HS-5 (cell line): ENCODE measurements at places on chromosomes 4 and X.

- DNase-seq = no peak
Measured at GRCh38 chr4:190019023-190019858, 7.8 kb downstream of the FRG2 start.

DNA sequence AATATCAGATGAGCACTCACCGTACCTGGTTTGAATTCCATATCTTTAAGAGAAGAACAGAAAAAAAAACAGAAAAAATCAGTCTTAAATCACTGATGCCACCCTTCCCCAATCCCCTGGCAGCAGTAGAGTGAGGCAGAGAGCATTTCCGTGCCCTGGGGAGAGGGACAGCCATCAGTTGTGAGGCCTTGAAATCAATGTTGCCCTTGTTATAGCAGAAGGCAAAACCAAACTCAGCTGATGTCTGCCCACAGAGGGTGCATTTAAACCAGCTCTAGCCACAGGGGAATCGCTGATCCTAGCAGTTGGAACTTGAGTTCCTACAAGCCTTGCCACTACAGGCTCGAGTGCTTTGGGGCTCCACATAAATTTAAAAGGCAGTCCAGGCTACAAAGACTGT is 338.5 kb upstream of the FMR1 start:
- no peak for DNase-seq

- no peak for DNase-seq
Measured at GRCh38 chrX:154046940-154047610, 27.4 kb upstream of the IRAK1 start.

DNA sequence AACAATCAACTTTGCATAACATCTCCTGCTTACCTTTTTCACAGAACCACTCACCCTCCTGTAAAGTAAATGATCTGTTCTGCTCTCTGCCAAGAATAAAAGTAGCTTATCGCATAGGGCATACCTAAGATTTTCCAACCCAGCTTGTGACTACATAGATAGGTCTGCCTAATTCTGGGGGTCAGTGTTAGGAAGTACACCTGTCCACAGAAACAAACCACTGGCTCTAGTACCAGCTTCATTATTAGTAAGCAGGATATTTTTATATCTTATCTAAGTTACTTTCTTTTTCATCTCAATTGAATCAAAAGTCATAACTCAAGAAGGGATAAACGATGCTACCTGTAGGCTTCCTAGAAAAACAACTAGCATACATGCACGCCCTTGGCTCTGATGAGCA is 23.8 kb downstream of the CXCL1 start:
- no peak for DNase-seq

GRCh38 chrX:14923761-14924160 is 50.5 kb downstream of the MOSPD2 start:
- DNase-seq = no peak

DNA sequence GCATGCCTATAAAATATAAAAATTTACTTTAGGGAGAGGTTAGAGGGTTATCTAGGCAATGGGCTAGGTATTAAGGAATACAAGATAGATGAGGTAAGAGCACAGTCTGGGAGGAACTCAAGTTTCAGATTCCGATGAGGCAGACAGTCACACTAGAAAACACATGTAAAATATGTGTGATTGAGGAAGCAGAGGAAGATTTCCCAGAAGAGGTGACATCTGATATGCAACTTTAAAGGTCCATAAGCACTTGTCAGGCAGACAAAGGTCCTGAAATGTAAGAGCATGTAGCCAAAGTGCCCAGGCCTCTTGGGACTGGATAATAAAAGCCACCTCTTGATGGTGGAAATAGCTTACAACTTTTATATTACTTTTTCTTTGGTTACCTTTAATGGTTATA is 81.1 kb upstream of the AADAT start:
- DNase-seq = no peak
